Left renal cortex interstitium (tissue), 4 donors: ENCODE measurements at places on chromosomes 6 and 20. TPM values are rescaled to one million over a fixed set of nuclear protein-coding genes. Genes with fewer than 3 reads are reported as not detected.

COL11A2 gene
- polyA plus RNA-seq, result 5.1 TPM

REM1 gene
- 0.91 TPM for polyA plus RNA-seq

EDN1 gene
- polyA plus RNA-seq, result 4.9 TPM

OSBPL2 gene
- 28.7 TPM for polyA plus RNA-seq

OR2J3 gene
- not detected for polyA plus RNA-seq

GCNT2 gene
- polyA plus RNA-seq, result 13.9 TPM

BANF2 gene
- polyA plus RNA-seq, result not detected

TMEM14B gene
- polyA plus RNA-seq, result 93.1 TPM

TFAP2C gene
- 0.72 TPM for polyA plus RNA-seq

OR2W1 gene
- polyA plus RNA-seq, result not detected

MUCL3 gene
- 0.13 TPM for polyA plus RNA-seq

RBBP8NL gene
- 1.7 TPM for polyA plus RNA-seq

SLC4A11 gene
- polyA plus RNA-seq, result 1.8 TPM
